ENCODE measurements at places on chromosomes 13 and 19.

DNA sequence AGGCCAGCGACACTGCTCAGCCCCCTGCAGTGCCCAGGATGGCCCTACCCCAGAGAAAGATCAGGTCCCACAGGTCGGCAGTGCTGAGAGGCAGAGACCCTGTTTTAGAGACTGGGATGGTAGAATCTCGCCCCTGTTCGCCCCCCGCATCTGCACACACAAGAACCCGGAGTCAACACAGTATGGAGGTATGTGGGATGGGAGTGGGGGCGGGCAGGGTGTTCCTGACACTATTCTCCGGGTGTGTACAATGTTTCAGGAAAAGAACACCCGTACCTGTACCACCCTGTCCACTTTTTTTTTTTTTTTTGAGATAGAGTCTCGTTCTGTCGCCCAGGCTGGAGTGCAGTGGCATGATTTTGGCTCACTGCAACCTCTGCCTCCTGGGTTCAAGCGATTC lies 19.3 kb downstream of the PIP5K1C start:
- DNase-seq, result no peak

DNA sequence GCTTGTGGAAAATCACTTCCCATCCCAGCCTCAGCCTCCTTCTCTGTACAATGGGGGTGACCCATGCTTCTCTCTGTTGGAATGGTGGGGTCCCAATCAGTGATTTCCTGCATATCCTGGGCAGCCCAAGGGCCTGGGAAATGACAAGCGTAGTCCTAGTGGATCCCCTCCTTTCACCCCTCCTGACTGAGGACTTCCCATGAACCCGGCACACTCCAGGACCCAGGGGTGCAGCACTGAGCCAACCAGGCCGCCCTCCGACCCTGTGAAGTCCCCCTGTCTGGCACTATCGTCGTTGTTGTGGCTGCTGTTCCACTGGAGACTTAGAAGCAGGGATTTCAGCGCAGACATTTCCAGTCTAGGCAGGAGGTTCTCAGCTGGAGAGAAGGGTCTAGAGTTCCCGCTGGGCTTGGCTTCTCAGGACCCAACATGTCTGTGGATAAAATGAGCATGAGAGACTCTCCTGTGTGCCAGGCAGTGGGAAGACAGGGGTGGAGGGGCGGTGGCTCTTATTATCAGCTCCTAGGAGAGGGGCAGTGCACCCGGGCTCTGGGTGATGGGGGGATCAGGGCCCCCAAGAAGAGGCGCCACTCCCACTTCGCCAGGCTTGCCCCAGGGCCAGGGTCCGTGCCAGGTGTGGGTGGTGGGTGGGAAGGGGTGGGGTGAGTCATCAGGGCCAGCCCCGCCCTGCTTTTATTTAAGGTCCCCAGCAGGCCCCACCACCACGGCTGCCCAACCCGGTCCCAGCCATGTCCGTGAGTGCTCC lies at the start of gene LGALS7B:
Gene LGALS7B (plus strand): TSS at position 723 of the 766 bp plus-strand sequence. CDS start 27 bp downstream, at position 750.
- no peak for DNase-seq

- DNase-seq, result peak; percentile 72
Observed at GRCh38 chr19:11155373-11156120, at the start of gene SPC24. Gene SPC24 (minus strand): TSS chr19:11155782. CDS start chr19:11155776, 6 bp downstream.

DNA sequence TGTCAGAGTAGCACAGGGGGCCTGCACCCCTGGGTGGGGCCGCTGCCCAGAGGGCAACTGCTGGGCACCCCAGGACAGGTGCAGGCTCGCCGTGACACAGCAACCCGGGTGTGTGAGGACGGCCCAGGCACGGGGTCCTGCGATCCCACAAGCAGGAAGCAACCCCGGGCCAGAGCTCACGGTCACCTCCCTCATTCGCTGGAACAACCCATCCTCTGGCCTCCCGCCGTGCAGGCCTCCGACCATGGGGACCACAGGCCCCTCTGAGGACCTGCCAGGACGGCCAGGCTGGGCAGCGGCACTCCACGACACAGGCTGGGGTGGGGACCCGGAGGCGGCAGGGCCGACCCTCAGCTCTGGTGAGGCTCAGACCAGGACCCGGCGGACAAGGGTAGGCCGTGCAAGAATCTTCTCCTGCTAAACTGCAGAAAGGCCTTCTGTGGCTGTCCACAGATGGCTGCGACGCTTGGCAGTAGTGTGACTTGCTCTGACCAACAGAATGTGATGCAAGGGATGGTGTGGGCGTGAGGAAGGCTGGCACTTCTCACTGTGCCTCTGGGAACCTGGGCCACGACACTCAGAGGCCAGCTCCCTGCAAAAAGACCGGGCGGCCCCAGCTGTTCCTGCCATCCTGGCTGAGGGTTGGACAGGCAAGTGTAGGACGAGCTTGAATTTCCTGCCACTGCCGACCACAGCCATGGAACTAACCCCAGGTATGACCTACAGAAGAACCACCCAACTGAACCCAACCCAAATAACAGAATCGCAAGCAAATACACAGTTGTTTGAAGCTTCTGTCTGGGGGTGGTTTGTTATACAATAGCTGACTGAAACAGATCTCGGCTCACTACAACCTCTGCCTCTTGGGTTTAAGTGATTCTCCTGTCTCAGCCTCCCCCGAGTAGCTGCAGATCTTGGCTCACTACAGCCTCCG lies 26.5 kb downstream of the PIP5K1C start:
- no peak for DNase-seq

DNA sequence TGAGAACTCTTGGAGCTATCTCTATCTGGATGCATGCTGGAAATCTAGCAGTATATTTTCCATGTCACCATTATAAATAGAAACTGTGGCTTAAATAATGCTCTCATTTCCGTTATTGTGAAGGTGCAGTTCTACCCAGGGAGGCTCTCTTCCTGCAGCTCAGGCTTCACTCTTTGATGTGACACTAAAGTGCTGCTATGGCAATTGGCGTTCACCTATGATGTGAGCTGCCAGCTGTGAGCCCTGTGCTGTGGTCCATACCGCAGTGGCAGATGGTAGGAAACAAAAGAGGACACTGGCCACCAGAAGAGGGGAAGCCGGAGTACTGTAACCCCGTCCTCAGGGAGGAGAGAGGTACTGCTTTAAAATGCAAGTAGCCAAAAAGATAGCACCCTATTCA lies 40.6 kb upstream of the ZNF681 start:
- no peak for DNase-seq

GRCh38 chr13:50080911-50081678 lies 65.9 kb downstream of the KCNRG start:
- peak; percentile 6 for DNase-seq

GRCh38 chr19:16077984-16078758 lies 1.9 kb downstream of the TPM4 start:
- no peak for DNase-seq

- DNase-seq, result no peak
Observed at GRCh38 chr13:110875241-110875640, 39.6 kb downstream of the ANKRD10 start.

GRCh38 chr13:110129076-110129475 lies 177.9 kb downstream of the COL4A1 start:
- no peak for DNase-seq

GRCh38 chr13:105641121-105641520 lies 894.3 kb downstream of the EFNB2 start:
- DNase-seq, result no peak

DNA sequence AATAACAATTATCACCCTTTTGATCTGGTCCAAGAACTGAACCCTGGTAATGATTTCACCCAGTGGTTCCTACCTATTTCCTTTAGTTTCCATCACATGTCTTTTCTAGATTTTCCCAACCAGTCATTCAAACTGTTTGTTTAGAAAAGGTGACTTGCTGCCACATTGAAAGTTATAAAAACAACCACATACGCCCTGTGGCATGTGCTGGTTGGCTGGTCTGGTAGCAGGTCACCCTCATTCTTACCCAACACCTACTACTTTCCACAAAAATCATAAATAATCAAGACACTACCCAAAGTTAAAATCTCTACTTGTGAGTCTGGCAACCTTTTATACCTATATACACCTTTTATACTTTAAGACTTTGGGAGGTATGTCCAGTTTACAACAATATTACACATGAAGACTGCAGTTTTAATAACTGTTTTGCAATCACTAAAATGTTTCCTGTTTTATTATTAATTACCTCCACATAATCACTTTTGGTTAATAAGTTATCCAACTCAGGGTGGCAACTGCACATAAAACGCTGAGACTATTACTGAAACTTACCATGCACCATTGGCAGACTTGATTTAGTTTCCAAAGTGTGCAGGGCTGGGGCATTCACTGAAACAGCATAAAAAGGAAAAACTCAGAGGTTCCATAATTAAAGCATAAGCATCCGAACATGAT lies 38.9 kb downstream of the DZIP1 start:
- DNase-seq, result no peak

DNA sequence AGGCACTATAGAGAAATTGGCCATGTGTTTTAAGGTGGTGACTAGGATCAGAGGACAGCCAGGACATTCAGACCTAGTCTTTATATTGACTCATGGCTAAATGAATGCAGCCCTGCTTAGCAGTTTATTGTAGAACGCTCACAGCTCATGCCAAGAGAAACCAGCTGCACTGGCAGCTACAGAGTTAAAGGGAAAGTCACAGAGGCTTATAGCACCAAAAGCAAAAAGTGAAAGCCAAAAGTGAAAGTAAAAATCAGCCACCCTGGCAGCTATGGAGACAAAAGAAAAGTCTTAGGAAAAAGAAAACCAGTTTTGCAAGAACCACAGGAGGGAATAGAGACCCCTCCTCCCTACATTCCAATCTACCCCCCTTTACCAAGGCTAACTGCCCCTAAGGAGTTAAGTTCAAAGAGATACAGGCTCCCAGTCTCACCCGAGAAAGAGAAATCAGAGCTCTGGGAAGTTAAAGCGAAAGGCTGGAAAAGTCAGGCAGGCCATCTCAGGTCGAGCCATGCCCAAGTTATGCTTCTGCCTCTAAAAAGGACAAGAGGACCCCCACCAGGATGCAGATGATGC lies 99.0 kb downstream of the ZNF429 start:
- no peak for DNase-seq

- DNase-seq, result no peak
Observed at GRCh38 chr13:24250376-24251057, 58.9 kb upstream of the C1QTNF9 start.

GRCh38 chr13:29578300-29579085 lies 17.0 kb downstream of the SLC7A1 start:
- no peak for DNase-seq

DNA sequence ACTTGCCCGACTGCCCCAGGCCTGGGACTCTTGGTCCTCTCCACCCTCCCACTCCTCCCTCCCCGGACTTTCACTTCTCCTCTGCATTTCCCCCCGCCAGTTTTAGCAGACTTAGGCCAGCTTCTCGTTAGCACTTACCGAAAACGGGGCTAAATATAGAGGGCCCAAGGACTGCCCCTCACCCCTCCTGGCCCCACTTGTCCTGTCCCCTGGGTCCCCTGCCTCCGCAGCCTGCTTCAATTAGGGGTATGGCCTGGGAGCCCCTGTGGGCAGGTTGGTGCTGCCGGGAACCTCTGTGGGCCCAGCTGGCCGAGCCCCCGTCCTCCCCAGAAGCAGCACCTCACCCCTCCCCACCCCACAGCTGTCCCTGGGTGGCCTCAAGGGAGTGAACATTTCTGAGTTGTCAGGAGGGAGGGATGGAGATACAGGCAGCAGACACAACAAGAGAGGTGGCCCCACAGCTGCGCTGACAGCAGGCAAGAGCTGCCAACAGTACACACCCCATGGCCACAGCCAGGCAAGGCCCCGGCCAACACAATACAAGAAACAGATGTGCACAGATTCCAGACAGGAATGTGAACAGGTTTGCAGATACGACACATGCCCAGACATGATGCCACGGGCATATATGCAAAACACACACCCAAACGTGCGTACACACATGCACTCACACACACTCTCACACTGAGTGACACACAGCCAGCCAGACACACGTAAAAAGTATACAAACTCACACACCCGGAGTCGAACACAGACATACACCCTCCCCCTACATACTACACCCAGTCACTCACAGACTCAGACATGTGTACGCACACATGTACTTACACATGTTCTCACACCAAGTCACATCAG lies 2.6 kb downstream of the POU2F2 start:
- no peak for DNase-seq

GRCh38 chr19:11142528-11143171 lies 12.9 kb downstream of the SPC24 start:
- DNase-seq, result no peak

- no peak for DNase-seq
Observed at GRCh38 chr19:408441-408901, 476 bp downstream of the C2CD4C start.

- no peak for DNase-seq
Observed at GRCh38 chr13:92590503-92590908, 636.1 kb upstream of the GPC6 start.

- no peak for DNase-seq
Observed at GRCh38 chr13:51879133-51879532, 17.4 kb downstream of the CCDC70 start.

DNA sequence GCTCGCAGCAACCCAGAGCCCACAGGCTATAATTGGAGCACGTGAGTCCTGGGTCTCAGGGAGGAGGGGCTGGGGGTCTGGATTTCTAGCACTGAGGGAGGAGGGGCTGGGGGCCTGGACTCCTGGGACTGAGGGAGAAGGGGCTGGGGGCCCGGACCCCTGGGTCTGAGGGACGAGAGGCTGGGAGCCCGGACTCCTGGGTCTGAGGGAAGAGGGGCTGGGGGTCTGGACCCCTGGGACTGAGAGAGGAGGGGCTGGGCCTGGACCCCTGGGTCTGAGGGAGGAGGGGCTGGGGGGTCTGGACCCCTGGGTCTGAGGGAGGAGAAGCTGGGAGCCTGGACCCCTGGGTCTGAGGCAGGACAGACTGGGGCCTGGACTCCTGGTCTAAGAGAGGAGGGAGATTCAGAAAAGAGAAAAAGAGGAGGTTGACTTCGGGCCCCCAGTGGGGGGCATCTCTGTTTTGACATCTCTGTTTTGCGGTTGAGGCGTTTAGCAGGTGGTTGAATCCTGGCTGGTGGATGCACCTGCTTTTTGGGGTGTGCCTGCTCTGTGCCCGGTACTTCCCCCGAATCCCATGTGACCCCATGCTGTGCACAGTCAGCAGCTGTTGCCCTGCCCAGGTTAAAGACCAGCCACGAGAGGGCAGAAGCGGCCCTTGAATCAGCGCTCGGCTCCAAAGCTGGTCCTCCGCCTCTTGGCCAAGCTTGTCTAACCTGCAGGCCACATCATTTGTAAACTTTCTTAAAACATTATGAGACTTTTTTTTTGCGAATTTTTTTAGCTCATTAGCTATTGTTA lies 10.5 kb downstream of the PVR start:
- DNase-seq, result peak; percentile 36

- DNase-seq, result no peak
Observed at GRCh38 chr13:91889641-91890040, 491.2 kb downstream of the GPC5 start.

DNA sequence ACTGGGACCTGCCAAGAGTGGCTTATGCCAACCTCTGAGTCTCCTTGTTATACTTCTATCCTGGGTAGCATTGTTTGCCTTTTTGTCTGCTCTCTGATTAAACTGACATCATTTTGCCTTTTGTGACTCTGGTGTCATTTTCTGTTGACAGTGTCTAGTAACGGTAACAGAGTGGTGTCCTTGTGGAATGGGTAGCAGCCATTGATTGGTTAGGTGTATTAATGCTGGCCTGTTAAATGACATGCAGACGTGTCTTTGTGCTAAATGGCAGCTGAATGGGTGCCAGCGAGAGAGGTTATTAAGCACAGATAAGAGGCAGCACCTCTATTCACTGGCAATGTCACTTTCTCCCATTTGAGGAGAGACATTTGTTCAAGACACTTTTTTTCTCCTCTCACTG lies 1289.4 kb downstream of the PCDH9 start:
- no peak for DNase-seq
